ENCODE measurements at places on chromosomes 5 and 9. TPM values are rescaled to one million over a fixed set of nuclear protein-coding genes. Genes with fewer than 3 reads are reported as not detected.

- DNase-seq = no peak
These were observed 343 bp upstream of the FANCC start for GRCh38 chr9:95317893-95318211.

- no peak for DNase-seq
These were observed 20.8 kb upstream of the CEP120 start for GRCh38 chr5:123444016-123444415.

DNA sequence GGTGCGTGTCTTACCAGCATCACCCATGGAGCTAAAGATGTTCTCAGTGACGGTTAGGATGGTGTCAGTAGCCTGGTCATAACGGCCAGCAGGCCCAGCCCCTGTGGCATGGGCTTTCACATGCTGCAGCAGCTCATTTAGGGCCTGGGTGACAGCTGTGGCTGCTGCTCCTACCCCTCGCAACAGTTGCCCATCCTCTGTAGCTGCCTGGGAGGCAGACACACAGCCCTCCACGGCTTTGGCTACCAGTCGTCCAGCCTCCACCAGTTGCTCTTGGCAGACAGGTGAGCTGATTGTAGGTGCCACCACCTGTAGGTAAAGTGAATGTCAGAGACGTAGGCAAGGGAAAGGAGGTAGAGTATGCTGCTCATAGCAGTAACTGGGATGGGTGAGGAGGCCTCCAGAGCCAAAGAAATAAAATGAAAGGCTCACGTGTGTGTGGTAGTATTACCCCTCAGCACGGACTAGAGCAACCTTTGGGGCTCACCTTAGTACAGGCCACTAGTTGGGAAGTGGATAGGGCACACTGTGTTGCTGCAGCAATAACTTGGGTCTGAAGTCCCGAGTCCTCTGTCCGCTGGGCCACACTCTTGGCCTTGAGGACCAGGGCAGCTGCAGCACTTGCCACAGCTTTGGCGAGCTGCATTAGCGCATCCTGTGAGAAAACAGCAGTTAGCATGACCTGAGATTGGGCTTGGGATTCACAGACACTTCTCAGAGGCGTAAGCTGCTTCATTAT, 14.7 kb downstream of the TLN1 start:
- no peak for DNase-seq

GRCh38 chr9:21070906-21071305, 6.8 kb downstream of the IFNB1 start:
- no peak for DNase-seq

DNA sequence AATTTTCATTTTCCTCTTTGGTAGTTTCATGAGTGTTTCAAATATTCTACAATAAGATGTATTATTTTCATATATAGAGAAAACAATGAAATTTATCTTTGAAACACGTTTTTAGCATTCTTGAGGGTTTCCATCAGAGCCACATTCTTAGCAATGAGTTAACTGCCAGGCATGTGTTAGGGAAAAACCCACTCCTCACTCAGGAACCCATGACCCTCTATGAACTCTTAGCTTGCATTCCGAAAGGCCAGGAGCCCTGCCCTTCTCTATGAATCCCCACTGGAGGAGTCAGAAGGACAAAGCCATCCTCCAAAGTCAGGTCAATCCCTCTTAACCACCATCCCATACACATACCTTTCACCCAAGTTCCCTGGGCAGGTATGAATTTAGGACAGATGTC, 57.5 kb downstream of the ADAMTS12 start:
- no peak for DNase-seq

- no peak for DNase-seq
These were observed 9.1 kb upstream of the DNAJC25 start for GRCh38 chr9:111621895-111622480.

DNA sequence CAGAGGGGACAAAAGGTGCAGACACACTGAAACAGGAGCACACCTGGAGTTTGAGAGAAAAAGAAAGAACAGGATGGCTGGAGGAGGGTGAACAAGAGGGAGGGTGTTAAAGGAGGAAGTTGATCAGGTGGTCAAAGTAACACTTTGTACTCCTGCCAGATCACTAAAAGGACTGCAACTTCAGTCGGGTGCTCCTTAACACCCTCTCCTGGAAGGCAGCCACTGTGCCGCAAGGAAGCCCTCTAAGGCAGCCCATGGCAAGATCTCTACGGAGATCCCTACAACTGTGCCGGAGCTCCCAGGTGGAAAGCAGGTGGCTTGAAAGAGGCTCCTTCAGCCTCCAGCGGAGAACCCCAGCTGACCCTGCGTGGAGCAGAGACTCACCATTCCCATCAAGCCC, 124.4 kb upstream of the MSX2 start:
- DNase-seq = no peak

GRCh38 chr9:113548221-113549041, 84.9 kb downstream of the RGS3 start:
- no peak for DNase-seq

DNA sequence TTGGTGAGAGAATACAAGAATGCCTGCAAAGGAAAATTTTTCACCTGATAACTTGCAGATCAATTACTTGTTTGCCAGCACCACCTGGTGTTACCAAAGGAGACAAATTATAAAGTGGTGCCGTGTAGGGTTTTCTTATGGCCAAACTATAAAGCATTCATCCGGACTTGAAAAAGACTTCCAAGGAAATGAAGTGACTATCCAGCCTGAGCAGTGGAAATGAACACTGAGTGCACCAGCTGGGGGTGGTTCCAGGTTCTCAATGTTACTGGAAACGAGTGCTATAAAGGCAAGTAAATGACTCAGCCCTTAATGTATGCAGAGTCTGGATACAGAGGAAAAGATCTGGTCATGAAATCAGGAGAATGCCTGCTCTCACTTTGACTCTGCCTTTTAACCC, 113.1 kb downstream of the DNAH5 start:
- DNase-seq = no peak

- peak; percentile 65 for DNase-seq
These were observed 86.7 kb upstream of the NFIB start for GRCh38 chr9:14400658-14400995.

DNA sequence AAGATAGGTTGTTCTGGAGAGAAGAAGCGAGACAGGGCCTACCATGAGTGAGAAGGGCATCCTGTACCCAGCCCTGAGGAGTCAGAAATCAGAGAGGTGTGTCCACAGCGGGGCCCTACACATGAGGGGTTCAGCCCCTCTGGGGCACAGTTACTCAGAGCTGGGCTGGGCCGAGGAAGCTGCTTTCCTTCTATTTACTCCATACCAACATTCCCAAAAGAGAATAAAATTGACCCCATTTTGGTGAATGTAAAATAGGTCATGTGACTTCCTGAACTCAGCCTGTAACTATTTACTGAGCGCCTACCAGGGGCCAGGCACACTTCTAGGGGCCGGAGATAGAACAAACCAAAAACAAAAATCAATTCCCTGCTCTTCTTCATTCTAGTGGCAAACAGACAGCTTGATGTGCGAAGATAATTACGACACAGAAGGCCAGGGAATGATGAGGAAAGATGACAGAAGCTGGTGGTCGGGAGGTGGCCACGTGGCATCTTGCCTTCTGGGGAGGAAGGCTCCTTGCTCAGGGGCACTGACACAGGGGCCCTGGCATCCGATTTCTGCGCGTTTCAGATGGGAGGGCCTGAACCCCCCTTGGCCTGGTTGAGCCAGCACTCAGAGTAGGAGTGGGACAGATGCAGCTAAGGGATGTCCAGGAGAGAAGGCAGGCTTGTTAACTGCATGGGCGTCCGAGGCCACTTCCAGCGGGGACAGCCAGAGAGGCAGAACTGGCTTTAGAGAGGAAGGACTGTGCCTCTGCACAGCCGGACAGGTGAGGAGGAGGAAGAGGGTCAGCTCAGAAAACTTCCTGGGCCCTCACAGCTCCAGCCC, 121.8 kb downstream of the NSG2 start:
- DNase-seq = no peak

DNA sequence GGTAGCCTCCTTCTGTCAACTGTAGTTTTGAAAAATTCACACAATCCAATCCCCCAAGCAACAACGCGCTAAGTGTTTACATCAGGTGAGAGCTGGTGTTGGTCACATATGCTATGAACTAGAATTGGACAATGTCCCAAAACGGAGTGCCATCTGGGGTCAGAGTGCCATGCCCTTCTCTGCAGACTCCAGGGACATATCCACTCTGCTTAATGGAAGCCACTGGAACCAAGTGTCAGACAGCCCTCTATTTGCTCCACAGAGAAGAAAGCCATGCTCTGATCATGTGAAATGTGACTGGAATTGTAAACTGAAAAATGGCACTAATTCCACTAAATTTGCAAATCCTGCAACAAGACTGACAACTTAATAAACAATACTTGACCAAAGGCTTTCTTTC, 12.2 kb downstream of the ABCA1 start:
- no peak for DNase-seq

GRCh38 chr9:95177617-95178016, 139.9 kb downstream of the FANCC start:
- no peak for DNase-seq

DNA sequence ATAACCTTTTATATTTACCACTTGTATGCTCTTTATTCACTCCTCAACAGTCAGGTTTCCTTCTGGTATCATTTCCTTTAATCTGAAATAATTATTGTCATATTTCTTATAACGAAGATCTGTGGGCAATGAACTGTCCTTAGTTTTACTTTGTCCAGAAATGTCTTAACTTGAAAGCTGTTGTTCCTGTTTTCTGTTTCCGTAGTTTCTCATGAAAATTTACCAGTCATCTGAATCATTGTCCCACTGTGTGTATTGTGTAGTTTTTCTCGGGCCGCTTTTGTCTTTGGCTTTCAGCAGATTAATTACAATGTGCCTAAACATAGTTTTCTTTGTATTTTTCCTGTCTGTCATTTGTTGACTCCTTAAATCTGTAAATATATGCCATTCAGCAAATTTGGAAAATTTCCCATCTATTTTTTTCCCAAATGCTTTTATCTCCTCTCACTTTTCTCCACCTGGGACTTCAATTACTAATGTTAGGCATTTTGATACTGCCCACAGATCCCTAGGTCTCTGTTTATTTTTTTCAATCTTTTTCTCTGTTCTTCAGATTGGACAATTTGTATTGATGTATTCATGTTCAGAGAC, 74.9 kb downstream of the PDE8B start:
- no peak for DNase-seq

DNA sequence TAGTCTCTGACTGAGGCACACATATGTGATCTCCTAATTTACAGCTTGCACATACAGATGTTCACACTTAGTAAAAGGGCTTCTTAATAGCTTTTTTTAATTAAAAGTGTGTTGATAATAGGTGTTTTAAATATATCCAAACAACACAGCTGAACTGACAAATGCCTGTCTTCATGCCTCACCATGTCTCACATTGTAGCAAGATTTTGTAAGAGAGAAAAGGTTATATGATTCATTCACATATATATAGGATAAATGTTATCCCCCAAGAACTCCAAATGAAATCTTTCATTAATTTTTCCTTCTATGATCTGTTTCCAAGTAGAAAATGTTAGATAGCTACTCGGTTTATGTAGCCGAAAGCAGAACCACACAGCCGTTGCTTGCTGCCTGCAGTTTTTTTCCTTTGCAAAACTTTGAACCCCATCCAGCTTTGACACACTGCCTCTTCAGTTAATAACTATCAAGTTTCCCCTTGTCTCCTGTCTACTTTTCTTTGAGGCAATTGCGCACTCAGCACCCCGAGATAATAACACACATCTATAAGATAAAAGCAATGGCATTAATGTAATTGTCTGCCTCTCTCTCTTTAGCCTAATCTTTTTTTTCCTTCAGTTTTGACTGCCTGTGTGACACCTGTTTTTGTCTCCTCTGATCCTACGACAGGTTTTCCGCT, 299.2 kb downstream of the BNC2 start:
- DNase-seq = no peak

- no peak for DNase-seq
These were observed 70.6 kb downstream of the DCP2 start for GRCh38 chr5:113047234-113047633.

GRCh38 chr9:105172436-105172835, 72.0 kb upstream of the SLC44A1 start:
- no peak for DNase-seq

- DNase-seq = no peak
These were observed 2.6 kb downstream of the SLC35A4 start for GRCh38 chr5:140567136-140567818.

- no peak for DNase-seq
These were observed 5.7 kb upstream of the ADRB2 start for GRCh38 chr5:148820461-148821395.

Gene NMUR2
- 0.19 TPM for polyA plus RNA-seq

Gene LTC4S
- 2.0 TPM for polyA plus RNA-seq

Gene FIBCD1
- polyA plus RNA-seq = not detected

Gene PRRX2
- 4.5 TPM for polyA plus RNA-seq

Gene NRARP
- polyA plus RNA-seq = 3.8 TPM

Gene FNIP1
- 13.8 TPM for polyA plus RNA-seq

Gene SPINK9
- polyA plus RNA-seq = not detected

Gene PDE6A
- polyA plus RNA-seq = 0.06 TPM

Gene DIRAS2
- polyA plus RNA-seq = 0.61 TPM

Gene SLC34A3
- 1.5 TPM for polyA plus RNA-seq

Gene TMOD1
- 151 TPM for polyA plus RNA-seq

All from forelimb muscle (tissue), 1 donor.